Umbilical cord (tissue), 2 donors: ENCODE measurements at places on chromosomes 11 and 22. TPM values are rescaled to one million over a fixed set of nuclear protein-coding genes. Genes with fewer than 3 reads are reported as not detected.

GRCh38 chr22:37624876-37625275, 14.6 kb upstream of the SH3BP1 start:
- no peak for DNase-seq

- no peak for DNase-seq
Measured at GRCh38 chr22:31328544-31328960, 17.6 kb downstream of the PATZ1 start.

- no peak for DNase-seq
Measured at GRCh38 chr11:75625991-75626888, 42.6 kb downstream of the MAP6 start.

- no peak for DNase-seq
Measured at GRCh38 chr11:61866231-61866957, 25.0 kb downstream of the FADS3 start.

- no peak for DNase-seq
Measured at GRCh38 chr11:66123902-66124301, 53.8 kb downstream of the PACS1 start.

Gene UBQLN3
- 2.6 TPM for total RNA-seq
